ENCODE measurements at places on chromosomes 3 and 15.

DNA sequence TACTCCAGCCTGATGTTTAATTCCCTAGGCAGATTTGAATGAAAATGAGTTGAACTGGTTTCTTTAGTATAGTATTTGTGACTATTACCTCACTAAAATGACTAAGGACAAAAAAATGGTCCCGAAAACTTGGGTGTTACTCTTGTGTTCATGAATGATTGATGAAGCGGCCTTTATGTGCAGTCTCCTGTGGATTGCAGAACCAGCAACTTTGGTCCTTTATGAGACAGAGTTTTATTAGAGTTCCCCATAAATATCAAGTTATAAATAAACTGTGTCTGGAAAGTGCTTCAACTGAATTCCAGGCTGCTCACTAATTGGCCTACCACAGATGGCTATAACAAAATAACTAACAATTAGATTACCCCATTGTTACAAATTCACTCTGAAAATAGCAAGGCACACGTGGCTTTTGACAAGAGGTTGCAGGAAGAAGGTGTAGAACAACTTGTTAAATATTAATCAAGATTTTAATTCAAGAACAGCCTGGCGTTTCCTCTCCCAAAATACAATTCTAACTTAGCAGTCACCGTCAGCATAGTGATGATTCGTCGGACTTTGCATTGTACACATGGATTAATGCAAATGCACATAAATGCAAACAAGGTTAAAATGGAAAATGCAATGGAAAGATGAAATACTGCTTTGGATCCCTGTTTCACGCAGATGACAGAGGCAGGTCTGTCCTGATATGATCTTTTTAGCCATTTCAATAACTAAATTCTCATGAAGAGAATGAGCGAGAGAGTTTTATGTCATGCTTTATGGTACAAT, 567.3 kb upstream of the ZNF717 start:
- no peak for DNase-seq

GRCh38 chr3:81953111-81953510, 191.7 kb upstream of the GBE1 start:
- DNase-seq: no peak

DNA sequence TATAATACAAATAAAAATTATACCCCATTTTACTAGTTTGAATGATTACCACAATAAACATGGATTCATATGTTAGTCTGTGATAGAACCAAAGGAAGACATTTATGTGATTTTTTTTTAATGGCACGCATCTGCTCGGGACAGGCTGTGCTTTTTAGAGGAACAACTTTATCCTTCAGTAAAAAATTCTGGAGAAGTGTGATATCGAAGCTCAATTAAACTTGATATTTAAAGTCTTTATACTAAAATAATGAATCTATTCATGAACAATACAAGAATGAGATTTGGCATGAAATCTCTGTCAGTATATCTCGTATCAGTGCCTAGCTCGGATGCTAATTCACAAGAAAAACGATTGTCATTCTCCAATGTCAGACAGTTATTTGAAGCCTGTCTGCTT, 230.8 kb upstream of the ZNF717 start:
- DNase-seq: no peak

- no peak for DNase-seq
These were observed 19.7 kb downstream of the ITGB5 start for GRCh38 chr3:124867511-124867910.

DNA sequence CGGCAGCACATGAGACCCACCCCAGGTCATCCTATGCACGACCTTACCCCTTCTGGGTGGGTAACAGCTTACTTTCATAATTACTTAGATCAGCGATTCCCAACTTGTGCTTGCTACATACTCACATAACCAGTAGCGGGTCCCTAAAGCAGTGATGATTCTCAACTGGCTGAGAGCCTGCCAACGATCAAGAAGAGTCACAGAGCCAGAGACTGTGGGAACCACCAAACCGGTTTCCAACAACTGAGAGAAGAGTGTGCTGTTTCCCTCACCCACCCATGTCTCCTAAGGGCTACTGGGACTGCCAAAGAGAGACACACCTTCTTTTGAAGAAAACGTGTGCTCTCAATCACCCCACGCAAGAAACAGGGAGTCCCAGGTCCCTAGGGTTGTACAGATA, 12.0 kb upstream of the XXYLT1 start:
- no peak for DNase-seq

DNA sequence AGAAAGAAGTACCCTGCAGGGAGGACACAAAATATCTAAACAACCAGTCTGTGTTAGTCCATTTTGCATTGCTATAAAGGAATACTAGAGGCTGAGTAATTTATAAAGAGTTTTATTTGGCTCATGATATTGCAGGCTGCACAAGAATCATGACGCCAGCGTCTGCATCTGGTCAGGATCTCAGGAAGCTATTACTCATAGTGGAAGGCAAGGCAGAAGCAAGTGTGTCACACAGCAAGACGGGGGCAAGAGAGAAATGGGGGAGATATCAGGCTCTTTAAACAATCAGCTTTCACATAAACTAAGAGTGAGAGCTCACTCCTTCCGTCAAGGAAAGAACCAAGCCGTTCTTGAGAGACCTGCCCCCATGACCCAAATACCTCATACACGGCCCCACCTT, 614.8 kb downstream of the ZIC1 start:
- DNase-seq: no peak

GRCh38 chr3:88433568-88433967, 283.8 kb downstream of the C3orf38 start:
- no peak for DNase-seq

GRCh38 chr3:34864011-34864410, 775.3 kb upstream of the ARPP21 start:
- DNase-seq: no peak

- DNase-seq: no peak
These were observed 831.0 kb downstream of the TUSC7 start for GRCh38 chr3:117540597-117540996.

Data from activated CD4-positive, CD25-positive, alpha-beta regulatory T cell (primary cell).